ENCODE measurements at places on chromosomes 7 and 10.

- no peak for DNase-seq
These were observed 13.5 kb downstream of the ATP6V1F start for GRCh38 chr7:128876127-128876526.

DNA sequence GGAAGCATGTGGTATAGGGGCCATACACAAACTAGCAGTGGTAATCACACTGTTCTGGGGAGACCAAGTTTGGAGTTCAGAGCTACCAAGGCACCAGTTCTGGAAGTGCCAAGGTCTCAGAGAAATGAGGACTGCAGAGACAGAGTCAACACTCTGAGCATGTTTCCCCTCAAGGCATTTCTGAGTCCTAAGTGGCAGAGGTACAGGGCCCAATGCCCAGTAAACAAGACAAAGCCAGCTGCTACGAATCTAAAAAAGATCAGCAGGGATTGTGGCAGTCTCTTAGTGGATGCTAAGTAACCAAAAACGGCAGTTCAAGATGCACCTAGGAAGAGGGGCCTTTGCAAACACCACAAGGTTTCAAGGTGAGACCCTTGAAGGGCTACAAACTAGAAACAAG lies 271.9 kb downstream of the TNS3 start:
- peak; percentile 52 for DNase-seq

DNA sequence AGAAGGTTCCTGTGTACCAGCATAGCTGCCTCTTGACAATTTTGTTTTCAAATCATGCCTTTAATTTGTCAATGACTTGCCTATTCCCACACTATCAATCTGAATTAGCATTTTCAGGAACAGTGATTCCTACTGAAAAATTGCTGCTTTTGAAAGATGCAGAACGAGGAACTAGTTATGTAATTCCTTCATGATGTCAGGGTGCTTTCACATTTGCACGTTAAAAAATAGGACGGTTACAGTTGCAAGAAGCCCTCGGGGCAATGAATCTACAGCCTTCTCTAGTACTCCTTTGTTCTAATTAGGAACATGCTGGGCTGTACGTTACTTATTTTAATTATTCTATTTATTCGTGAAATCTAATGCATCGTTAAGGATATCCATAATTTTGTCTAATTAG lies 253.9 kb downstream of the OTUD1 start:
- no peak for DNase-seq

GRCh38 chr7:98956937-98957336 lies 78.6 kb downstream of the TRRAP start:
- no peak for DNase-seq

- DNase-seq = no peak
These were observed 79.1 kb upstream of the RET start for GRCh38 chr10:42997849-42998165.

DNA sequence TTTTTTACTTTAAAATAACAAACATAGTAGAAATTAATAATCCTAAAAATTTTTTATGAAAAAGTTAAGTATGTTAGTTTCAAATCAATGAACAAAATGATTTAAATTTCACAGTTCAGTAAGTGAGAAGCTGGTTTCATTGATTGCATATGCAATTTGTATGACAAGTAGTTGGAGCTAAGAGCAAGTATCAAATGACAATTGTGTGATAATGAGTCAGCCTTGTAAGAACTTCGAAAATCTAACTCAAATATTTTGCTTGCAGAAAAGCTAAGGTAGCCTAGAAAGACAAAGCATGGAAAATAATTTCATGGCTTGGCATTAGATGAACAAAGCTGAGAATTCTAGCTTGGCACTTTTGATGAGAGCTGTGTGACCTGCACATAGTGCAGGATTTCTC lies 111.5 kb downstream of the HDAC9 start:
- DNase-seq = no peak

DNA sequence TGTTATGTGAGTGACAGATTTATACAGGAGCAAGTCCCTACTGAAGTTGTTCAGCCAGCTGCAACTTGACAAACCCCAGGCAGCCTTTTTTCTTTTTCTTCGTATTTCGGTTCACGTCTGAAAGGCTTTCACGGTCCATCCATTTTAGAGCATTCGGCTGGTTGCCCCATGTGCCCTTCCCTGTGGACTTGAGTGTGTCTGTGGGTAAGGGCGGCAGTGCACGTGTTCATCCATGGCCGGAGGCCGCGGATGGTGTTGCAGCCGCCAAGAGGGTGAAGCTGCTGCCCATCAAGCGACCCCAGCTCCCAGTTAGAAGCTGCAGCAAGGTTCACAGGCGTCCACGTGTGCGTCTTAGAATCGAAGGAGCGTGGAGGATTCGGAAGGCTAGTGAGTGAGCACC lies 35.9 kb downstream of the PPP2R2D start:
- DNase-seq = no peak

DNA sequence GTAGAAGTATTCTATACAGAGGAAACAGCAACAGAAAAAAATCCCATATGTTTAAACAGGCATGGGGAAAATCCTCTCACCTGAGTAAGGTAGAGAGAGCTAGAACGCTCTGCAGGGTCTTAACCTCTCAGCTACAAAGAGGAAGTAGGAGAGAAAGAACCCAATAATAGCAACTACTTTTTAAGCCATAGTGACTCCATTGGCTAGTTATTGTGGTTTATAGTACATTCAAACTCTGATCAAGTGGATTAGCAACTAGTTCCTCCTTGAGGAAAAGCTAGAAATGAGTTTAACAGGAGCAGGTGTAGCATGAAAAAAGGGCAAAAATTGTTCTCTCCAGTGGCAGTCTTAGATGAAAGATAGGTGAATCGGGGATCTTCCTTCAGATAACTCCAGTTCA lies 89.7 kb downstream of the HGF start:
- DNase-seq = no peak

DNA sequence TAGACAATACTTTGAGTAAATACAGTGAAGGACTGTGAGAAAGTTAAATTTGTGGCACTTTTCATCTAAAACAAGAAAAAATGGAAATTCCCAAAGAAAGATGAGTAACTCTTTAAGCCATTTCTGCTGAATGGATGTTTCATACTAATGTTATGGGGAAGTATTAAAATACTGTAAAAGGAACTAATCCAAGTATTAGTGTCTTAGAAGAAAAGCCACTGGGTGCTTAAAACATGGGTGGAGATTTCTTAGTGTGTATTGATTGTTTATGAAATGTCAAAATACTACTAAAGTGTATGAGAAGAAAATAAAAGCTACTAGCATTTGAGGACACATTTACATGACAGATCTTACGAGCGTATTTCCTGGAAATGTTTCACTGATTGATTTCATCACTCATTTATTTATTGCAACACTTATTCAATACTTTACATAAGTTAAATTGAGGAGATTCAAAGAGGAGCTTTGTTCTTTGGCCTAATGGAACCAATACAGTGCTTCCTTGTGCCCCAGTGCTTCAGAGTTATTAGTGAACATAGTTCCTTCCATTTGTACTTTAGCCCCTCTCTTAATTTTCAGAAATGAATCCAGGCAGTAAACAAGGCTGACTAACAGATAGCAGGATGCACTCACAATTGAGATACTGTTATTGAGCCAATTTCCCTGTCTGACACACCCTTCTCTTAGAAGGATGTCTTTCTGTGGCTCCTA lies 155.5 kb upstream of the AHR start:
- DNase-seq = no peak

DNA sequence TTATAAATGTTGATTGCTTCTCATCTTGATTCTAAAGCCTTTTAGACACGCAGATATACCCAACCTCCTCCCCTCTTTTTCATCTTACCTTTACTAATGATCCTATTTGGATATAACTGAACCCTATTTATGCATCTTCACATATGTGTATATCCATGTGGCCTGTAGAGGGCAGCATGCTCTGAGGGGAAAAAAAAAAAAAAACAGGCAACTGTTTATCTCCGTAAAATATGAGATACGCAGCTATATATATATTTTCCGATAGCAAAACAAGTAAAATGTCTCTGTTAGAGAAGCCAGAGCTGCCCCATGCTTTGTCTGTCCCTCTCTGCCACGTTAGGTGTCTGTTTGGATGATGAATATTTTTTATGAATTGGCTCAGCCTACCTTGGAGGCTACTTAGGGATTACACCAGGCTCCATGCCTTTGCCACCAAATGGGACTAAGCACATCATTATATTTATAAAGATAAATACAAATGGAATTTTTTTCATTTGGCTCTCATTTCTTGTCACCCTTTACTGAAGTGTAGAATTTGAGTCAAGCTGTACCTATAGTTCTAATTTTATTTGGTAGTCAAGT lies 174.8 kb upstream of the FZD1 start:
- DNase-seq = peak; percentile 38

GRCh38 chr10:97538411-97538810 lies 34.2 kb upstream of the ANKRD2 start:
- no peak for DNase-seq

- DNase-seq = no peak
These were observed 494.0 kb downstream of the KIF20B start for GRCh38 chr10:90195288-90195840.

- DNase-seq = no peak
These were observed 18.9 kb upstream of the TMEM273 start for GRCh38 chr10:49207113-49207512.

- no peak for DNase-seq
These were observed 375 bp upstream of the CHN2 start for GRCh38 chr7:29194206-29194593.

DNA sequence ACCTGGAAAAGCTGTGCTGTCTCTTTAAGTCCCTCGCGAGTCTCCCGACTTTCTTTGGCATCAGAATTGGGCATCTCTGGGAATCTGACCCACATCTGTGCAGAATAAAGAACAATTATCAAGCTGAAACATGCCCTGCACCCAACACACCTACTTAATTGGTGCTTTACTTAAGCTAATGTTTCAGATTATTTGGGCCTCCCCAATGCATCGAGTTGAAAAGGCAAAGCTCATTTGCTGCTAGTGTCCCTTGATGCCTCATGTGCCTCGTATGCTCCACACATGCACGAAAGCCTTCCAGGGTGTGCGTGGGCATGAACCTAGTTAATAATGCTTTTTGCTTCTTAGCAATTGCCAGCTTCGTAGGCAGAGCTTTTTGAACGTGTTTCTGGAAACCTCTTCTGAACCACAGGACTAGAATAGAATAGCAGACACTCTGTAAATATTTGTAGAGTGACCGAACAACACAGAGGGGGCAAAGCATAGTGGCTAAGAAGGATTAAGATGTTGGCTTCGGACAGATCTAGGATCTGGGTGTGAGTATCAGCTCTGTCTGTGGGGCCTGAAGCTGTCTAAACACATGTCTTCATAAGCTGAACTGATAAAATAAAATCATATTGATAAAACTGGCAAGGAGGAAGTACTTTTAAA lies 26.7 kb upstream of the FGFR2 start:
- DNase-seq = no peak

- DNase-seq = no peak
These were observed 134.5 kb downstream of the C10orf105 start for GRCh38 chr10:71584902-71585563.

GRCh38 chr7:14286036-14286435 lies 296.6 kb upstream of the ETV1 start:
- no peak for DNase-seq

DNA sequence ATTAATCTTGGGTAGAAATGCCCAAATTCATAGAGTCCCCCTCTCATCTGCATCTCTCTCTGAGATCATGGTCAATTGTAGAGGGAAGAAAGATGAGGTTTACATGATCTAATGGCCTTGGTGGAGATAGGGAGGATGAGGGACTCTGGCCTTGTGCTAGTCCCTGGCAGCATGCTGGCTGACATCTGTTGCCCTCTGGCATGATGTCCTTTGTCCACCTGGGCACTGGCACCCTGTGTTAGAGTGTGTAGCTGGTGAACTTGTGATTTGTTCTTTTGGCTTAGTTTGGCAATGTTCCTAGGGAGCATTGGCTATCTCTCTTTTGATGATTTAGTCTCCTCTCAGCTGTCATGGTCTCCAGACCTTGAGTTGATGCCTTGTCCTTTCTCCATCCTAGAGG lies 103.2 kb downstream of the DYNC1I1 start:
- no peak for DNase-seq

DNA sequence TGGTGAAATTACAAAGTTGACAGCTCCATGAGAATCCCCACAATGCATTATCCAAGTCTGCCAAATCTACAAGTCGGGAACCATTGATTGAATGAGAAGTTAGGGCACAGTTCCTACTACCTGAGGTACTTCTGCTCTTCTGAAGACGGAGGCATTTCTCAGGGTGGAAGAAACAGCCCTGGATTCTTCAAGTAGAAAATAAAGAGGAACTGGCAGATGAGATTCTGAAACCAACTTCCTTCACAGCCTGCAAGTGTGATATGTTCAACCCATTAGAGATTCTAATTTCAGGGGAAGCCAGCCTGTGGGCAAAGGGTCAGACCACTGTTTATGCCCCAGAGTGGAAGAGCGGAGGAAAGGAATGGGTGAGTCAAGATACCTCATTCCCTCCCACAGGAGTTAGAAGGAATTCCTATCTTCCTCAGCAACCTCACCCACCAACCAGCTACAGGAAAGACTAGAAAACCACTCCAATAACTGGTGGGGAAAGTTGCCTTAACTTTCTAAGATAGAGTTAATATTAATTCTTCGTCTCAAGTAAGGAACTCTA lies 50.5 kb upstream of the BMPER start:
- DNase-seq = no peak

GRCh38 chr7:36115448-36116321 lies 37.4 kb upstream of the EEPD1 start:
- DNase-seq = no peak

GRCh38 chr7:151198945-151199848 lies 11.1 kb downstream of the H2BK1 start:
- DNase-seq = no peak

GRCh38 chr10:83178526-83178925 lies 960.8 kb upstream of the GHITM start:
- no peak for DNase-seq

GRCh38 chr10:3971713-3972112 lies 186.7 kb upstream of the KLF6 start:
- no peak for DNase-seq

GRCh38 chr10:117944676-117945447 lies 101.9 kb downstream of the RAB11FIP2 start:
- no peak for DNase-seq

DNA sequence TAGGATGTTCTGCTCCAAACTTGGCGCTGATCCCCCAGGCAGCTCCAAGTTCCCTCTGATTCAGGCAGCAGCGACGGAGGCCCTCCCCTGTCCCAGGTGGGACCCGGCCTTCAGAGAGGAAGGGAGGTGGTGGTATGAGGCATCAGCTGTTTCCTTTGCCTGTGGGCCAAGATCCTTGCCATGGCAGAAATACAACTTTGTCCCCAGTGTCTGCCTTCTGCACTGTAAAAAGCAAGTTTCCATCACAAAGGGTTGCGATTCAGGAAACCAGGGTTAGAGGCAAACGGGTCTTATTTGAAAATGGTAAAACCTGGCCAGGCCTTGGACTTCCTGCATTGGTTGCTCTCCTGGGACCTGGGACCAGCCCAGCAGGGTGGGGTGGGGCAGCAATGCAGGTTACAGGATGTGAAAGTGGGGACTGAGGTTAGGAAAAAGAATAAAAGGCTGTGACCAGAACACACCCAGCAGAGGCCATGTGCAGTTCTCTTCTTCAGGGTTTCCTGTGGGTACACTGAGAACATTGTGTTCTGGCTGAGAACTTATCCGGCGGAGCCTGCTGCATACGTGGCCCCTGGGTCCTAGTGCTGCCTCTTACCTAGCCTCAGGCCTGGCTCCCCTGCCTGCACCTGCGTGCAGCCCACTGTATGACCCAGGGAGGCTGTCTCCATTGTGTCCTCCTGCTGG lies 25.1 kb upstream of the DDIT4 start:
- DNase-seq = peak; percentile 41

- peak; percentile 47 for DNase-seq
These were observed 82.6 kb downstream of the PRKG1 start for GRCh38 chr10:51156926-51157325.

Data from T47D (cell line).